Effector memory CD8-positive, alpha-beta T cell (primary cell): ENCODE measurements at places on chromosomes 12 and 14.
A peak's percentile ranks its signal among the peaks of the same experiment; 100 is the strongest.

DNA sequence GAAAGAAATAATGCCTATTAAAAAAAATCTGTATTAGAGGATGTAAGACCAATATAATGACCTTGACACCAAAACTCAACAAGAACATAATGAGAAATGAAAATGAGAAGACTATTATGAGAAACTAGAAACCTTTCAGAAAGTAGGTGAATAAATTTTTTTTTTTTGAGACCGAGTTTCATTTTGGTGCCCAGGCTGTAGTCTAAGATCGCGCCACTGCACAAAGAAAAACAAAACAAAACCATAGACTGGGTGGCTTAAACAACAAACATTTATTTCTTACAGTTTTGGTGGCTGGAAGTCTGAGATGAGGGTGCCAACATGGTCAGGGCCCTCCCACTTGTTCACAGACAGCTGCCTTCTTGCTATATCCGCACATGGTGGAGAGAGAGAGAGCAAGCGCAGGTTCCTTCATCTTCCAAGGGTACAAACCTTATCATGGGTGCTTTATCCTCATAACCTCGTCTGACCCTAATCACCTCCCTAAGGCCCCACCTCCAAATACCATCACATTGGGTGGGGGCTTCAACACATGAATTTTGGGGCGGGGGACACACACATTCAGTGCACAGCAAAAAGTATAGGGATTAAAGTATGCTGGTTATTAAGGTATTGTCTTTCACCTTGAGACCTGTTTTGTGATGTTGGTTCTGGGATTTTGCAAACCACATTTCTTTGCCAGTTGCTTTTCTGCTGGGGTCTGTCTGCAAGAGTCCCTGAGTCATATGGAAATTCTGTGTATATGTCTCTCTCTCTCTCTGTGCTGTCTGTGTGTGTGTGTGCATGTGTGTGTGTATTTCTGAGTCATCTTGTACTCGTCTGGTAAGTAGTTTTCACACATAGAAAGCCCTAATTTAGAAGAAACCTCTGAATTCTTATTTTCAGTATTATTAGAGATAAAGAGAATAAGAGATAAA is 26.2 kb downstream of the ZCRB1 start:
- DNase-seq: peak; percentile 51

DNA sequence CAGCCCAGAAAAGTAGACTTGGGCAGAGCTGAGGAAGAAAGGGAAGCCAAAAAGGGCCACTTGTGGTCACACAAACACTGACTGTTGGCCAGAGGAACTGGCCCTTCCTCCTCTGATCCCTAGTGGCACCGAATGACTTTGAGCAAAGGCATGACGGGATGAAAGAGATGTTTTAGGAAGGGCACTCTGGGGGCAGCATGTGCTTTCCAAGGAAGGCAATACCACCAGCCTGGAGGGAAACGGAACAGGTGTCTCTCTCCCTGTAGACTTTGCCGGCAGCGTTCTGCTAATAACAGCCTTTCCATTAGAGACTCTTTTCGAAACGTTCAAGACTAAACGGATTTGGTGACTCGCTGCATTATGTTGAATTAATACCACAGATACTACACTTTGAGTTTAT is 12.3 kb upstream of the FBXO21 start:
- DNase-seq: no peak

GRCh38 chr12:33813536-33813935 is 208.8 kb upstream of the ALG10 start:
- no peak for DNase-seq

DNA sequence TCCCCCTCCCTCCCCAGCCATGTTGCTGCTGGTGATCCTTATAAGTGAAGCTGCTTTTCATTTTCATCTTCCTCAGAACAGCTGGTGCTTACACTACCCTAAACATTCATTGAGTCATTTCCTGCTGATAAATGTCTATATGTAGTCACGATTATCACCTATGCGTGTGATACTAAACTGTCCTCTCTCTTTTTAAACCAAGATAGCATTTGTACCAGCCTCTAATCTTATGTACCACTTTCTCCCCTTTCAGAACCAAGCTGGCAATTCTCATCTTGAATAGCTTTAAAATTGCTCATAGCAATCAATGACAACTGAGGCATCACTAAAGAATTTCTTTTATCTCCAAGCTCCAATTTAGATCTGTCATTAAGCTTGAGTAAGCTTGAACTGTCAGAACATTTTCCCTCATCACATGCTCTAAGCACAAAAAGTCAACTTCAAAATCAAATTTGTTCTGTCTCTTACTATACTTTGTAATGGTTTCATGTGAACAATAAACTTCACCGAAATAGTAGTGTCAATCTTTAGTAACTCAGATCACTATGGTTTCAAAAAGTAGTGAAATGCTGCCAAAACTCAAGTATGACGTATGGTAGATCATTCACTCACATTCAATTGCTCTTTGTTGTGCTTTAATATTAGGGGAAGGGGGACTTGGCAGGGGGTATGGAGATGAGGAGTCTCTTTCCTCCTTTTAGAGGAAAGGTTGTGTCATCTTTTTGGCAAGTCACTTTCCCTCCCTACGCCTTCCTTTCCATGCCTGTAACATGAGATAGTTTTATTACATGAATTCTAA is 178.1 kb upstream of the NOVA1 start:
- DNase-seq: no peak

DNA sequence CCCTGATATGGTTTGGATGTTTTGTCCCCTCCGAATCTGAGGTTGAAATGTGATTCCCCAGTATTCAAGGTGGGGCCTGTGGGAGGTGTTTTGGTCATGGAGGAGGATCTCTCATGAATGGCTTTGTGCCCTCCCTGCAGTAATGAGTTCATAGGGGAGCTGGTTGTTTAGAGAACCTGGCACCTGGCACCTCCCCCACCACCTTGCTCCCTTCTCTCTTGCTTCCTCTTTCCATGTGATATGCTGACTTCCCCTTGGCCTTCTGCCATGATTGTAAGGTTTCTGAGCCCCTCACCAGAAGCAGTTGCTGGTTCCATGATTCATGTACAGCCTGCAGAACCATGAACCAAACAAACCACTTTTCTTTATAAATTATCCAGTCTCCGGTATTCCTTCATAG is 32.6 kb downstream of the CD163L1 start:
- DNase-seq: no peak

- DNase-seq: no peak
Observed at GRCh38 chr14:100655741-100656085, 68.5 kb upstream of the BEGAIN start.

GRCh38 chr14:39768589-39768988 is 336.4 kb upstream of the FBXO33 start:
- no peak for DNase-seq

DNA sequence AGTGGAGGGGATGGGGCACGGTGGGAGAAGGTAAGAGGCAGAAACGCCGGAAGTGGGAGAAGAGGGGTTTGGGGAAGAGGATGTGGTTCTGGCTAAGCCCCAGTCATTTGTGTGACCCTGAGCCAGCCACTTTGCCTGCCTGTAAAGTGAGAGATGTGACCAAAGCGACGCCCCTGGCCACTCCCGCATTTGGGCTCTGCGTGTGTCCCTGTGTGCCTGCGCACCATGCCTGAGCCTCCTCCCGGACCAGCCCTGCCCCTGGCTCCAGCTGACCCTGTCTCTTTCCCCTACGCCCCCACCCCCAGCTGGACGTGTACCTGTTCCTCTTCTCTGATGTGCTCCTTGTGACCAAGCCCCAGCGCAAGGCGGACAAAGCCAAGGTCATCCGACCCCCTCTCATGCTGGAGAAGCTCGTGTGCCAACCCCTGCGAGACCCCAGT is 8.0 kb downstream of the PLEKHG6 start:
- DNase-seq: no peak

DNA sequence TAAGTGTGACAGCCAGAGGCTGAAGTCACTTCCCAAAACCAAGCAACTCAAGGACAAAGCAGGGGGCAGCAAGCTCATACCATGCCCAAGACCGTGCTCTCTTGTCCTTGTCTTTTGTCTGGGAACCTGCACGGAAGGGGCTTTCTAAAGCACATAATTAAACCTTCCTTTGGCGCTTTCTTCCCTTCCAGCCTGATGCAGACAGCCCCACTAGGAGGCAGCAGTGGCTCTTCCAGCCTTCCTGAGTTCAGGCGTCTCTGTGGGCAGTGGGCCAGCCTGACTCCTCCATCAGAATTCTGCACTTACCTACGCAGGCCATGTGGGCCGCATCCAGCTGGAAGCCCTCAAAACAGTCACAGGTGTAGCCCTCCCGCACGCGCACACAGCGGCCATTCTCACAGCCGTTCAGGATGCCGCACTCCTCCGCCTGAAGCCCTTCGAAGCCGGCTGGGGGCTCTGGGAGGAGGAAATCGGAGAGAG is 7.6 kb downstream of the ISCA2 start:
- no peak for DNase-seq

GRCh38 chr12:94650143-94651056 is at the start of gene TMCC3:
TSS of gene TMCC3 (minus strand) at chr12:94650557. CDS start at chr12:94650430, 127 bp downstream.
- DNase-seq: peak; percentile 36

DNA sequence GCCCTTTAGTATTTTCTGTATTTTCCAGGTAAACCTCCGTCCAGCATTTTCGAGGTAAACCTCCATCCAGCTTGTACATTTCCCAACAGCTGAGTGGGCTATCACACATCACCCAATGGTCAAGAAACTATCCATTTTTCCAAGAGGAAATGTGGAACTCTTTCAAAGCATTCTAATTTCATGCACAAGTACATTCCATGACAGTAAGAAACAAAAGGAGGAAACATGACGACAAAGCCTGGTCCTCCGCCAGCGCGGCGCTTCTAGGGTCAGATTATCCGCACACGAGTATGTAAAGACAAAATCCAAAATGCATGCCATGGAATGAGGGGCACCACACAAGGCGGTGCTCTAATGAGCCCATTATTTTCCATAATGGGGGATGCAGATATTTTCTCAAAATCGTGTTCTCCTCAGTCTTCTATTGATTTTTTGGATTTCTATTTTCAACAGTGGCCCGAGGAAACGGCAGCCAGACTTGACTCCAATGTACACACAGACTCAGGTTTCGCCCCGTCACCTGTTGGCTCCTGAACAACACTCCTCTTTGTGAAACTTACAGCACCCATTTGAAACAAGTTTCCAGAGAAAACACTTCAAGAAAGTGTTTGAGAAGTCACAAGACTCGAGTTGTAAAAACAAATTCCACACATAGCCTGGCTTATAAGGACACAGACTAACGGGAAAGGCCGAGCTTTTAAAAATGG is 107.4 kb downstream of the PRICKLE1 start:
- no peak for DNase-seq

GRCh38 chr12:66187036-66187435 is 2.0 kb upstream of the IRAK3 start:
- no peak for DNase-seq

- DNase-seq: no peak
Observed at GRCh38 chr12:123131879-123132402, 18.9 kb downstream of the PITPNM2 start.

DNA sequence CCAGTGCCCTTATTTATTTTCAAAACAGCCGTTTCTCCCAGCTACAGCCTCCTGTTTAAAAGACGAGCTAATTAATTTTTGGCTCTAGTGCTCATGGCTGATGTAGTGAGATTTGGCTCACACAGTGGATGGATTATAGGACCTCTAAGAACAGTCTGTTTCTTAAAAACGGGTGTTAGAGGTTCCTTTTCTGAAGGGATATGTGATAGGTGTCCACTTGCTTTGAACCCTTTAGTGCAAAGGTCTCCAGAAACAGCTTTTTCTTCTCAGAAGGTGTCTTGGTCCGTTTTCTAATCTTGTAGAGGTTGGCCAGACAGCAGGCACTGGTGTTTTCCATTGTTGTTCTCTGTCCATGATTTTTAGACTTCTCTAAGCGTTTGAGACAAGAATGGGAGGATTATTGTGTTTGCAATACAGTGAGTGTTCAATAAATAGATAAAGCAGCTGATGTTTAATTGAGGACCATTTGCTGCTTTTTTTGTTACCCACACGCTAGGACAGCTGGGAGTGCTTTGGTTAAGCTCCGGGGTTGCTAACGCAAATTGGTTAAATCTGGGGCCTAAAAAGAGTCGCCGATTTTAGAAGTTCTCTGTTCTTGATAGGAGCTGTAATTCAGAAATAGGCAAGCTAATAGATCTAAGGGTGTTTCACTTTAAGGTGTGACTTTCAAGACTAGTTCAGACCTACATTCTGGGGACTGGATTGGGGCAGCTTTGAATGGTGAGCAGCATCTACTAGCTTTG is 1.0 kb downstream of the BORCS5 start:
- DNase-seq: no peak

DNA sequence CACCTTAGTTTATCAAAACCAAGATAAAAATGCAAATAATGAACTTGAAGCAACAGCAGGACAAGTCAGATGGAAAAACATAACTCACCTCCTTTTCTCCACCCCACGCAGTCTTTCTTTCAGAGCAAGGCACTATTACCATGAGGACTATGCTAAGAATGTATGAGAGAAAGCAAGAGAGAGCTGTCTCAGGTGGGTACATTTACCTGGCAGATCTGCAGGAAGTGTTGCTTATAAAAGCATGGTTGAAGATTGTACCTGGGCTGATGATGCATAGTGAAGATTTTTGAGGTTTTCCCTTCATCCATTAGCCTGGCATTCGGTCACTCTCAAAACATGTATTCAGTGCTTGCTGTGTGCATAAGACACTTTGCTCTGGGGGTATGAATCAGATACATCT is 68.8 kb upstream of the IFNG-AS1 start:
- no peak for DNase-seq

DNA sequence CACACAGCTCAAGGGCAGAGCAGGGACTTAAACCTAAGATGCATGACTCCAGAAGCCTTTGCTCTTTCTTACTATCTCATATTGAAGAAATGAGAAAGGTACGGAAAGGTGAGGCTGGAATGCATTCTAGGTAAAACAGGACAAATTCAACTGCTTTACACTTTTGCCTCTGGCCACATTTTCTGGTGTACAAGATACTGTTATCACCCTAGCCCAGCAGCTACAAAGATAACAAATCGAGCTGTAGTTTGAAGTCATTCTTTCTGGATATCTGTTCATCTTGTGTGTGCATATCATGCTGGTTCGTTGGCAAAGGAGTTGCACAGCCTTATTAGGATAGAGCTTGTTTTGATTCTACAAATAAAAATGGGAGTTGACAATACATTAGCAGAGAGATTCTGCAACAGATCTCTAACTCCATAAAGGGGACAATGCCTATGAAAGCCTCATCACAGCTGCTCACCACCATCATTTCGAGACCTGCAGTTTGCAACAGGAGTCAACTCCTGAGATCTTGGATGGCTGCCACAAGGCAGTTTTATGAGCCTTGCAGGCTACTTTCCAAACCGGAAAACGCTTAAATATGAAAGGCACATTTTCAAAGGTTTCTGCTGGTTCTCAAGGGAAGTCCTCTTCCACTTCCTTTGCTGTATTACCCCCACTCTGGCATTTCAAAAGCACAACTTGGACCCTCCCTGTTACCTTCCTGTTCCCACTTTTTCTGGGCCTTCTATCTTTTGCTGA is 64.9 kb downstream of the STXBP6 start:
- no peak for DNase-seq
